ENCODE measurements at places on chromosomes 13 and 19. TPM values are rescaled to one million over a fixed set of nuclear protein-coding genes. Genes with fewer than 3 reads are reported as not detected.
A peak's percentile ranks its signal among the peaks of the same experiment; 100 is the strongest.

- DNase-seq, result no peak
These were observed 72.9 kb upstream of the UQCRFS1 start for GRCh38 chr19:29285878-29286277.

GRCh38 chr13:36370108-36370429 is 23.9 kb upstream of the SPART start:
- DNase-seq, result peak; percentile 21

DNA sequence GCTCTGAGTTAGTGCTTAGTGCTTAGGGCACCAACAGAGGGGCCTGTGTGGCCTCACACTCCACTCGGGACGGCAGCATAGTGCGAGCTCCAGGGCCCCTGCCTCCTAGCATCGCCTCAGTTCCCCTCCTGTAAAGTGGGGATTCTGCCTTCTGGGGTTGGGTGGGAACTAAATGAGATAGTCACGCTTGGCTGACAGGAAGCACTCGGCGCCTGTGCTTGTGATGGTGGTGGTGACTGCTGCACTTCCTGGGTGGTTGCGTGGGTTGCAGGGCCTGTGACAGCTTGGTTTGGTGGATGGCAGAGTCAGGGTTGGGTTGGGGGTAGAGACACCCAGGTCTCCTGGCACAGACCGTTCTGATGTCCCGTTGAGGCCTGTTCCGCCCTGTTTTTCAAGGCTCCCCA is 7.7 kb downstream of the PLEKHF1 start:
- DNase-seq, result no peak

- no peak for DNase-seq
These were observed 11.5 kb upstream of the SUPT20H start for GRCh38 chr13:37070956-37071355.

DNA sequence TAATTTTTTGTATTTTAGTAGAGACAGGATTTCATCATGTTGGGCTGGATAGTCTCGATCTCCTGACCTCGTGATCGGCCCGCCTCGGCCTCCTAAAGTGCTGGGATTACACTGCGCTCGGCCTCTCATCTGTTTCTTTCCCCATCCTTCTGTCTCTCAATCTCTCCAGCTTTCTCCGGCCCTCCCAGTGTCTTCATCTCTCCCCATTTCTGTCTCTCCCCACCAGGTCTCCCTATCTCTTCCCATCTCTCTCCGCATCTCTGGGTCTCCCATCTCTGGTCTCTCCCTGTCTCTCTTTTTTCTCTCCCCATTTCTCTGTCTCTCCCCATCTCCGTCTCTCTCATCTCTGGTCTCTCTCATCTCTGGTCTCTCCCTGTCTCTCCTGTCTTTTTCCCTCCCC is 12.2 kb upstream of the NFIX start:
- DNase-seq, result no peak

GRCh38 chr13:43924549-43925245 is 45.0 kb downstream of the LACC1 start:
- DNase-seq, result no peak

DNA sequence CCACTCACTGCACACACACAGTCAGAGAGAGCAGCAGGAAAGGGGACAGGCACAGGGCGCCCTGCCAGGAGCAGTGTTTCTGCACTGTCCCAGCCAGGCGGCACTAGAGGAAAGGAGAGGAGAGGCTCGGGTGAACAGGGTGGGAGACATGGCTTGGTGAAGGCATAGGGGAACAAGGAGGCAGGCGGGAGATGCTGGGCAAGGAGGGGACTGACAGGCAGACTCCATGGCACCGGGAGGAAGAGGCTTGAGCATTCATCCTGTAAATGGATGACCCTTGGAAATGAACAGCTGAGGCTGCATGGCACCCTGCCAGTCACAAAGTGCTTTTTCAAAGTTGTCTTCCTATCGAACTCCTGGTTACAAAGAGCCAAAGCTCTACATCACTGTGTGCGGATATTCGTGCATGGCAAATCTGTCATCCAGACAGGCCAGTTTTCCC is 22.4 kb downstream of the MED26 start:
- DNase-seq, result no peak

GRCh38 chr13:104011505-104012241 is 945.5 kb upstream of the SLC10A2 start:
- DNase-seq, result no peak

- no peak for DNase-seq
These were observed 49.3 kb downstream of the COL4A2 start for GRCh38 chr13:110356362-110356761.

- DNase-seq, result no peak
These were observed 57.9 kb upstream of the LRCH1 start for GRCh38 chr13:46495066-46495465.

DNA sequence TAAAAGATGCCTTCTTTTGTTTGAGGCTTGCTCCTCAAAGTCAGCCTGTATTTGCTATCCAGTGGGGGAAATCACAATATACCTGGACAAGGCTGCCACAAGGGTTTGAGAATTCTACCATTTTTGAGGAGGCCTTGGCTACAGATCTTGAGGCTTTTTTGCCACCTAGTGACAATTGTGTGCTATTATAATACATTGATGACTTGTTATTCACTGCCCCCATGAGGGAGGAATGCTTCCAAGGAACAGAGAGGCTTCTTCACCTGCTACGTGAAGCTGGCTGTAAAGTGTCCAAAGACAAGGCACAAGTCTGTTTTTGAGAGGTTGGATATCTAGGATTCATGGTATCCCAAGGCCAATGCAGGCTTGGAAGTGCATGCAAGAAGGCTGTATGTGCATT is 72.5 kb downstream of the ZNF708 start:
- DNase-seq, result no peak

DNA sequence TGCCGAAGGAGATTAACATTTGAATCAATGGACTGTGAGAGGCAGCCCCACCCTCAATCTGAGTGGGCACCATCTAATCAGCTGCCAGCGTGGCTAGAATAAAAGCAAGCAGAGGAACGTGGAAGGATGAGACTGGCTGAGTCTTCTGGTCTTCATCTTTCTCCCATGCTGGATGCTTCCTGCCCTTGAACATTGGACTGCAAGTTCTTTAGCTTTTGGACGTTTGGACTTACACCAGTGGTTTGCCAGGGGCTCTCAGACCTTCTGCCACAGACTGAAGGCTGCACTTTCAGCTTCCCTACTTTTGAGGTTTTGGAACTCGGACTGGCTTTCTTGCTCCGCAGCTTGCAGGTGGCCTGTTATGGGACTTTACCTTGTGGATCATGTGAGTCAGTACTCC is 14.7 kb downstream of the NHLRC3 start:
- DNase-seq, result no peak

GRCh38 chr13:109100705-109101304 is 471.4 kb downstream of the MYO16 start:
- no peak for DNase-seq

GRCh38 chr19:4361152-4362046 is 18.0 kb downstream of the MPND start:
- DNase-seq, result no peak

DNA sequence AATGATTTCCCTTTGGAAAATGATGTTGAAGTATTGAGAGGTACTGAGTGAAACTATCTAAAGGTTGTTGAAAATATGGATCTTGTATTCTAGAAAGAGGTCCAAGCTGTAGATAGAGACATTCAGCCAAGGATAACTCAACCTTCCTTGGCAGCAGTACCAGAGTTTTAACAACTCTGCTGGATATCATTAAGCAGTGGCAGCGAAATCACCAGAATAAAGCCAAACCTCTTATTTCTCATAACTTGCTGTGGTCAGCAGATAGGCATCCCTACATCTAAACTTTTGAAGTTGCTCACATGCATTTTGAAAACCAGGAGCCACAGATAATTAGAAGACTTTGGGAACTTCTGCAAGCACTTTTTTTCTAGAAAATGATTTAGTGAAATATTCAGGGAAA is 559.8 kb downstream of the IRS2 start:
- DNase-seq, result no peak

Gene FAM216B
- 4.0 TPM for total RNA-seq

Gene ZNF737
- total RNA-seq, result 3.8 TPM

Gene IGFL2
- not detected for total RNA-seq

Gene TSHZ3
- total RNA-seq, result 5.0 TPM

Gene ABHD13
- total RNA-seq, result 4.7 TPM

Gene IGFL1
- not detected for total RNA-seq

Gene ZNF549
- 3.7 TPM for total RNA-seq

Gene ENOX1
- total RNA-seq, result 5.6 TPM

Gene TLE2
- 28.2 TPM for total RNA-seq

Gene KLK5
- total RNA-seq, result not detected

Gene CTXN1
- not detected for total RNA-seq

Gene FFAR3
- total RNA-seq, result not detected

All from heart right ventricle (tissue), 16 donors.